Stimulated activated CD4-positive, alpha-beta T cell treated with anti-CD3 and anti-CD28 coated beads, Interleukin-12 subunit alpha, Interleukin-12 subunit beta, amount 100 ng/mL, for 48 hours (primary cell): ENCODE measurements at places on chromosomes 5 and 9.
A peak's percentile ranks its signal among the peaks of the same experiment; 100 is the strongest.

GRCh38 chr9:92966518-92966800 lies 19.1 kb downstream of the FGD3 start:
- DNase-seq = no peak

GRCh38 chr9:129344641-129345495 lies 166.8 kb upstream of the IER5L start:
- DNase-seq = no peak

DNA sequence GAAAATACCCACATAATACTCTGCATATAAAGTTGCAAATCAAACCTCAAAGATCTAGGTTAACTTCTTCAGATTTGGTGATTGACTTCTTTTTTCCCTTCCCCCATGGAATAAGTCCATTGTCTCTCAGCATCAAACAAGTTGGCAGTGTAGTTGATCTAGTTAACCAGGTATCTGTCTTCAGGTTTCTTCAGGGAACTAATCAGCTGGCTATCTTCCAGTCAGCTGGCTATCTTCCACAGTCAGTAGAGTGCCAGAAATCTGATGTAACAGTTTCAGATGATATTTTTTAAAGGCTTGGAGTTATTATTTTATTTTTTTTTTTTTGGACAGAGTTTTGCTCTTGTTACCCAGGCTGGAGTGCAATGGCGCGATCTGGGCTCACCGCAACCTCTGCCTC lies 16.8 kb downstream of the TNFSF15 start:
- DNase-seq = no peak

GRCh38 chr5:172973127-172973916 lies 10.2 kb upstream of the ATP6V0E1 start:
- DNase-seq = no peak

DNA sequence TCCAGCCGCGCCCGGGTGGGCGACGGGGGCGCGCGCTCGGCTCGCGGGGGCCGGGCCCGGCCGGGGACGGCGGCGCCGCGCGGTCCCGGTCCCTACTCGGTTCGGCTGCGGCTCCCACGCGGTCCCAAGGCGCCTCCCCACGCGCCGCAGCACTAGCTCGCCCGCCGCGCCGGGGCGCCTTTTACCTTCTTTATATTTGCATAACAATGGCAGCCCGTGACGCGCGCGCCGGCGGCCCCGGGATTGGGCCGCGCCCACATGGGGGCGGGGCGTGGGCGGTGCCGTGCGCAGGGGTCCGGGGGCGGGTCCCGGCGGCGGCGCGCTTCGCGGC lies at the start of gene NRARP:
NRARP (minus strand) TSS at position 154 of the 331 bp plus-strand sequence. CDS start 343 bp downstream, outside the sequence.
- DNase-seq = peak; percentile 79
